ENCODE measurements at places on chromosomes 1 and 21. TPM values are rescaled to one million over a fixed set of nuclear protein-coding genes. Genes with fewer than 3 reads are reported as not detected.

DNA sequence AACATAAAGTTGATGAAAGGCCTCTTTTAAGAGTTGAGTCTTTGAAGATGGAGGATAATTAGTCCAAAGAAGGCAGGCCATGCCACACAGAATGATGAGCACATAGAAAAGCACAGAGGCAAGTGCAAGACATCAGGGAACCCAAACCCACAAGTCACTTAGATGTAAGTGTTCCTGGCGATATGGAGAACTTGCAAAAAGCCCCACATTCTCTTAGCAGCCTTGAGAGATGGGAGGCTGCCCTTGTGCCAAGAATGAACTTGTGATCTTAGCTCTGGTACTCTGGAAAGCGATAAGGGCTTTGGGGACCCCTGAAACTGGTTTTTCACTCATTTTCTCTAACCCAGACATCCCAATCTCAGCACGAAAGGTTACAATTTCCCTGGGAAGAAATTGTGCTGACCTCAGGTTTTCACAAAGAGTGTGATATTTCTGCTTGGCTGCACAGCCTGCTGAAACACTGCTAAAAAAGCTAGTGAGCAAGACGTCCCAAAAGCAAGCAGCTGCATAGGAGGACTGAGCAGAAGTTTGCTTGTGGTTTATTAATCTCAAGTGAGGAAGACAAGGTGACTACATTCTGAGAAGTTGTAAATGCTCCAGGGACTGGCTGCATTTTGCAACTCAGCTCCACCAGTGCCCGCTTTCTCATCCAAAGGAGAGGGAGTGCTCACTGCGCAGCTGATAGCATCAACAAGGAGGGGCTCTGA lies 496.9 kb upstream of the CAMK1G start:
- no peak for DNase-seq

DNA sequence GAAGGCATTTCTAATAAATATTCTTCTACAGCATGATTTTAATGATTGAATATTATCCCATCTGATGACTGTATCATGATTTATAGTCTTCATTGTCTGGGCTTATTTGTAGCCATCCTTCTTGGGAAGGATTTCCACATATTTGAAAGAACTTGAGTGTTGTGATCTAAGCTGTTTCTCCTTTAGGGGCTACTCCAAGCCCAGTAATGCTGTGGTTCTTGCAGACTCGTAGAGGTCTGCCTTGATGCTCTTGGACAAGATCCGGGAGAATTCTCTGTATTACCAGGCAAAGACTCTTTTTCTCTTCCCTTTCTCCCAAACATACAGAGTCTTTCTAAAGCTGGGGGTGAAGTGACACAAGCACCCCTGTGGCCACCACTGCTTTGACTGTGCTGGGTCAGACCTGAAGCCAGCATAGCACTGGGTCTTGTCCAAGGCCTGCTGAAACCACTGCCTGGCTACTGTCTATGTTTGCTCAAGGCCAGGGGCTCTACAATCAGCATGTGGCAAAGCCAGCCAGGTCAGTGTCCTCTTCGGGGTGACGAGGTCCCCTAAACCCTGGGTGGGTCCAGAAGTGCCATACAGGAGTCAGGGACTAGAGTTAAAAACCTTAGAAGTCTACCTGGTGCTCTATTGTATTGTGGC lies 107.4 kb downstream of the GIPC2 start:
- DNase-seq, result no peak

DNA sequence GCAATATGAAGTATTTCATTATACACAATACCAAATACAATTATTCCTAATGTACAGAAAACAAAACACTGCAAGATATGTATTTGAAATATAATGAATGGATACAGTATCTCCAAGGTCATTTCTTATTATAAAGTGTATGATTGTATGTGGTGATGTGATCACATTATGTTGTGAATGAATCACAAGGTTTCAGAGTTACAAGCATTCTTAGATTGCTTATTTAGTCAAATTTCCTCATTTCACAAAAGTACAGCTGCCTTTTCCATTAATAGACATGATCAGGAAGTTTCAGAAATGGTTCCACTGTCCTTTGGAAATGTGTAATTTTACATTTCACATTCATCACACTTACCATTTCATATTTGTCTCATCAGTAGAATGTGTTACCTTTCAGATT lies 28.3 kb upstream of the NEK7 start:
- no peak for DNase-seq

- no peak for DNase-seq
Observed at GRCh38 chr1:90509225-90510048, 207.7 kb downstream of the BARHL2 start.

DNA sequence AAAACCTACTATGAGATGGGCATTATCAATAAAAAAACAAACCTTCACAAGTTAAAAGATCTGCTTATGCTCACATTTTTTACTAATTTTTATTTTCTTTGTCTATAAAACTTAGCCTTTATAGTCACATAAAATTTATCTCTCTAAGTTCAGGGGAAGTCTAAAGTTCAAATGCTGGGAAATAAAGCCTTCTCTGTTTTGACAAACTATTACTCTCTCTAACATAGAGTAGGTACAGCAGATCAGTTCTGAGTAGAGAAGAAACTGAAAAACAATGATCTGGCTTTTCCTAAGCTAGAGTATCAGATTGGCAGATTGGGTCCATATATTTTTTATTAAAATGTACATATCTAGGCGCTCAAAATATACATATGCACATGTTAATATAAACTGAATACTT lies 31.2 kb downstream of the C1orf141 start:
- no peak for DNase-seq

DNA sequence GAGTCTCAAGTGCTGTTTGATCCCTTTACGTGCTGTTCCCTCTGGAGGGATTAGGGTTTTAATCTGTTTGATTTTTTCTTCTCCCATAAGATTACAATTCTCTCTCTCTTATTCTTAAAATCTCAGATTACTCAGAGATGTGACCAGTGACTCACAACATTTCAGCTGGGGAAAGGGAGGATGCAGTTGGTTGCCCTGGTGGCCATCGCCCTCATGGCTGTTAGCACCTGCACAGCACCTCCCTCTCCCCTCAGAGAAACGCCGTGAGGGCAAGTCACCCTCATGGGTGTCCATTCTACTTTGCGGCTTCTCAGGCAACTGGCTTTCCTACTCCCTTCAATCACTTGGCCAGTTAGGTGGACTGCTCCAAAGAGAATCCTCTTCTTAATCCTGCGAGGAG lies 42.4 kb upstream of the KCNA3 start:
- DNase-seq, result no peak

DNA sequence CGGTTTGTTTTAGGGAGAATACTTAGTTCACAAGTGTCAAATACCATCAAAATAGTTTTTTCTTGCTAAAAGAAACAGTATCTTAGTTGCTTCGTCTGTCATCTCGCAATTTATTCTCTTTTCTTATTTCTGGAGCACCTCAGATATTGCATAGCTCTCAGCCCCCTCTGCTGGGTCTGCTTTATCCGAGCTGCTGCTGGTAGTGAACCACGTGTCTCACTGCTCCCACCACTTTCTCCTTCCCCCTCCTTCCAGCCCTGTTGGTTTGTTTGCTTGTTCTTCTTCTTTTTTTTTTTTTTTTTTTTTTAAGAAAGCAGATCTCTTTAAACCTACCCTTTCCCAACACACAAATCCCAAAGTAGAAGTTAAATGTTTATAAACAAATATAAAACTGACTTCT lies 170.8 kb downstream of the EDEM3 start:
- DNase-seq, result no peak

GRCh38 chr1:234602334-234603220 lies 7.4 kb downstream of the IRF2BP2 start:
- DNase-seq, result peak; percentile 97

DNA sequence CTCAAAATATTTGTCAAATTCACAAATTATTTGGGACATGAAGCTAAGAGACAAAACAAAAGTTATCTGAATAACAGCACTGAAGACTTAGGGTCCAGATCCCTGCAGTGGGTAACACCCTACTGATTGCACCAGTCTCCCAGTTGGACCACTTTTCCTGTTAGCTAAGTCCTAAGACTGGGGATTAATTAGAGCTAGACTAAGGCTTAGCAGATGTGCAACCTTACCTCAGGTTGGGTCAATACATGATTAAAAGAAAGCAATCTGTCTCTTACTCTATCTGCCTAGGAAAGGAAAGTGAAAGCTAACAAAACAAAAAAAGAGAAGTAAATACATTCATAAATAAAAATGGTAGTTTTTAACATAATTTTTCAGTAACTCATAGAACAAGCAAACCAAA lies 737.2 kb upstream of the CHRM3 start:
- no peak for DNase-seq

GRCh38 chr1:209657140-209657879 lies 5.1 kb upstream of the LAMB3 start:
- DNase-seq, result no peak

DNA sequence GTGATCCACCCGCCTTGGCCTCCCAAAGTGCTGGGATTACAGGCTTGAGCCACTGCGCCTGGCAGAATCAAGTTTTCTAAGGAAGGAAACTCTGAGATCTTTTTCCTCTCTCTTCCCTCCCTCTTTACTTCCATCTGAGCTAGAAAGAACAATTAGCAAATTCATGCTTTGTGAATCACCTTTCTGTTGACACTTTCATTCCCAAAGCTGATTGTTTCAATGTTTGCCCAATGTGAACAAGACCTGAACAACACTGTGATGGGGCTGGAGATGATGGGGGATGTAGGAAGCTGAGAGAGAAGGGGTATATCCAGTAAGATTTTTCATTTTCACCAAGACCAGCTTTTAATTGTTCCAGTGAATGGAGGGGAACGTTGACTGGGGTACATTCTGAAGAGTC lies 5.7 kb upstream of the TENT5B start:
- DNase-seq, result no peak

- no peak for DNase-seq
Observed at GRCh38 chr1:231460614-231461013, 38.5 kb upstream of the EGLN1 start.

GRCh38 chr1:232978815-232979214 lies 28.4 kb downstream of the NTPCR start:
- no peak for DNase-seq

DNA sequence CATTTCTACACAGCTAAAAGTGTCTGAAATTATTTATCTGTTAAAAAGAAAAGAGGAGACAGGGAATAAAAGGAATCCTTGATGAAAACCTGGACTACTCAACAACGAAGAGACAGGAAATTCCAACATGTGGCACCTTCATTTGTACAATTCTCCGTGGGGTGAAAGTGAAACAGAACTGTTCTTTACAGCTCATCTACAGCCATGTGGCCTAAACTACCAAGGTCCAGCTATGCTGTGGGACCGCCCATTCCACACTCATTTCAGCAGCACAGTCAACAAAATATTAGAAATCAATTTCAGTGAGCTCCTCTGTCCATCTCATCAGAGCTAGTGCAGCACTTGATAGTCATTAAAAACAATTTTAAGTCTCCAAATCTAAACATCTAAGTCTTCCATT lies 44.0 kb downstream of the UBR4 start:
- no peak for DNase-seq

- DNase-seq, result no peak
Observed at GRCh38 chr1:70738624-70739023, 309.0 kb downstream of the PTGER3 start.

DNA sequence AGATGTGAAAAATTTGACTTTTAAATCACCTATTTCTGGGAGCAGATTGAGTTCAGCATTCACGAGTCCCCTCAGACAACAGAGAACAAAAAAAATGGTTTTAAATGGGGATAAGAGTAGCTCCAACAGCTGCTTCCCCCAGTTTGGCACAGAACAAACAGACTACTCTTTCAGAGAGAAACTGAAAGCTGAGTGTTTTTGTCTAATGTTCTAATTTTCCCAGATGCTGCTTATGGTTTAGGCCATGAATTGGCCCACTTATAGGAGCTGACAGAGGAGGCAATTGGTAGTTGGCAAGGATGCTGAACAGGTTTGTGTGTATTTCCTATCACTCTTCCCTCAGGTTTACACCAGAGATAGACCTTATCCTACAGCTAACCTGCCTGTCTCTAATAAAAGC lies 1637.4 kb upstream of the PRMT6 start:
- DNase-seq, result no peak

DNA sequence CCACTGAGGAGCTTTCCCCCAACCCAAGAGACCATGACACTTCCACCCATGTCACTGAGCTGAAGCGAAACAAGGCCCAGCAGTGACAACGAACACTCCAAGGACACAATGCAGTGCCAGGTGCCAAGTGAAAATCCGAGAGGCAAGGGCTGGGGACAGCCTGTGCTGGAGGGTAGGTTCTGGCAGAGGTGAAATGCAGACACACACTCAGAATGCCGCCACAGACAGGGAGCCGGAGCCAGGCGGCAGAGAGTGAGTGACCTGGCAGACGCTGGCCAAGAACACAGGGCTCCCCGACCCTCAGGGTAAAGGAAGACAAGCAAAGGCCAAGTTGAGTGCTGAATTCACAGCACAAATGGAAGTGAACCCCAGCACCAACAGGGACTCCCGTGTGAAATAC lies 78.9 kb downstream of the CD46 start:
- no peak for DNase-seq

DNA sequence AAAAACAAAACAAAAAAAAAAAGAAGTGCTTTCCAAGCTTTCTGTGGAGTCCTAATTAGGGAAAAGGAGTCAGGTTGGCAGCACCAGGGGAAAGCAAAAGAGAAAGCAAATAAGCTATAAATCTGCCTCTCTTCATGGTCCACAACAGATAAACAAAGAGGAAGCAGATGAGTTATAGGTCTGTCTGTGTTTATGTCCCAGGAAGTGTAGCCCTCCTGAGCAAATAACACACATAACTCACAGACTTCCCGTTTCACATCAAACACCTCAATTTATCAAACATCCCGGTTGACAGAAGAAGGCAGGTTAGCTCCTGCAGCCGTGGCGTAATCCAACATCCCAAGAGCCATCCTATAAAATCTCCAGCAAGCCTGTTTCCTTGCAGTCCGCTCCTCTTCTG lies 5.6 kb upstream of the SLC2A5 start:
- no peak for DNase-seq

- no peak for DNase-seq
Observed at GRCh38 chr1:110272045-110272444, 61.9 kb downstream of the KCNC4 start.

- no peak for DNase-seq
Observed at GRCh38 chr1:53153752-53154151, 11.3 kb upstream of the SLC1A7 start.

- no peak for DNase-seq
Observed at GRCh38 chr1:9198538-9199361, 35.8 kb upstream of the H6PD start.

Gene RNF207
- 4.8 TPM for total RNA-seq

Gene LINGO4
- total RNA-seq, result not detected

Gene INAVA
- total RNA-seq, result not detected

Gene SYT14
- total RNA-seq, result 10.6 TPM

Gene ATP1A4
- total RNA-seq, result not detected

Gene OR2M3
- not detected for total RNA-seq

Gene S100A9
- total RNA-seq, result not detected

Gene RYR2
- 0.10 TPM for total RNA-seq

Gene AMIGO1
- 7.2 TPM for total RNA-seq

Gene KHDRBS1
- 119 TPM for total RNA-seq

Gene OLIG2
- not detected for total RNA-seq

Gene ASTN1
- total RNA-seq, result not detected

Gene HSPG2
- total RNA-seq, result 396 TPM

Gene DAB1
- total RNA-seq, result 0.94 TPM

Gene EDARADD
- not detected for total RNA-seq

Gene HSPA6
- 0.21 TPM for total RNA-seq

Data from HFFc6 (cell line).